ENCODE measurements at places on chromosomes 5 and 9.

DNA sequence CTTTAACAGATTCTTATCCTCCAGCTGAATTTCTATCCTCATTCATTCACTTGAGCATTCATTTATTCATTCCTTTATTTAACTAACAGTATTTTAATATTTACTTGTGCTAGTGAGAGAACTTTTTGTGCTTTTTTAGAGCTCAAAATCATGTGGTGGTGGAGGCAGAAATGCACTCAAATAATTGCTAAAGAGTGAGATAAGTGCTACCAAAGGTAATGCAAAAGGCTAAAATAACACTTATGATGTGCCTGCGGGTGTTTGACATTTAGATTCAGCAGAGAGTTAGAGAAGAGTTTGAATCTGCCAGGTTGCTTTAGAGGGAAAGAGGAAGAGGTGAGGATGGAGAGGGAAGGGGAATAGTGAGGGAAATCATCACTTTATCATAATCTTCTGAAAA, 431.5 kb upstream of the EDIL3 start:
- DNase-seq: no peak

DNA sequence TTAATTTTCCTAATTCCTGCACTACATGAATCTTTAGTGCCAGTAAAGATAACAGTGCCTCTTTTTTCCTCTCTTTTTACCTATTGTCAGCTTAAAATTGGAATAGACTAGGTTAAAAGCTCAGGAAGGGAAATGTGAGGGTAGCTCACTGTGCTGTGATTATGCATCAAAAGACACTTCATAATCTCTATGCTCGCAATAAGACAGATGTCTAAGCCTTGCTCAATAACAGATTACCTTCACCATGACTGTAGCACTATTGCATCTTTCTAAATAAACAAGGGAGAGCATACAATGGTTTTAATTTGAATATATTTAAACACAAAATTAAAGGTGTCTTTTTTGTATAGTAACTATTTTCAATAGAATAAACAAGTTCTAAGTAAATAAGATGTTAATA, 130.1 kb downstream of the FBN2 start:
- DNase-seq: no peak

- no peak for DNase-seq
Measured at GRCh38 chr9:113737517-113738271, 138.4 kb upstream of the ZNF618 start.

DNA sequence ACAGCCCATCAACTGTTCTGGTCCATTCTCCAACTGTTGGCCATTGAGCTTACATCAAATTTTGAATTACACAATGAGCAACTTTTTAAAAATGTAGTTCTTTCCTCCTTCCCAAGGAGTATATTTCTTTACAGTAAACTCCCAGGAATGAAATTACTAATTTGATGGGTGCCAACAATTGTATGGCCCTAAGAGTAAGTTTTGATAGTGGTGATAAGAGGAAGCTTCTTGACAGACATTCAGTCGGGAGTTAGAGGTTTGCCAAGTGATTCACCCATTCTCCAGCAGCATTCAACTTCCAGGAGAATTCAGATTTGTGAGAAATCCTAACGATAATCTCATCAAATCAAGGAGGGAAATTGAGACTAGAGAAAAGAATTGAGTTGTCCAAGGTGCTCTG, 579.9 kb downstream of the ACTL7B start:
- DNase-seq: no peak

- DNase-seq: no peak
Measured at GRCh38 chr5:100595812-100596173, 60.6 kb downstream of the FAM174A start.

DNA sequence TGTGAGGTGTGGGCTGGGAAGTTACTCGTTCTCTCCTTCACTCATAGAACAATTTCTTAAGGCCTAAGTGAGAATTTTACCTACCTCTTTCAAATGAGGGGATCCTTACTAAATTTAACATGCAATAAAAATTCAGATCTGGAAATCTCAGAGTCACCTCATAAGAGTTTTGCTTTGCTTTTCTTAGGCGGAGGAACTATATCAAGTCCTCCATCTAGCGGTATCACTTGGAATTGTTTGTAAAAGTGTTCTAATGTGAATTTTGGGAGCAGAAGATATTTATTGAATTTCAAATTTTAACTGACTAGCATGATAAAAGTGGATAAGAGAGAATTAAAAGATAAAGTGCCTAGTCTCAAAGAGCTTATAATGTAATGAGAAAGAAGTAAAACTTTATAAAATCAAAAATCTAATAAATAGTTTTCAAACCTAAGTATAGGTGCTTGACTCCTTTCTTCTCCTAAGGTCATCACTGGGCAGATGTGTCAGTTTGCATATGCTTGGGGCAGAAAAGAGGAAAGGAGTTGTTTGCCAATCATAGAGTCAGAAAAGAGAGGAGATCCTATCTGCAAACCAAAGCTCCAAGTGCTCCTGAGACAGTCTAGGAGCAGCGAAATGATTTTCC, 145.7 kb upstream of the DAB2 start:
- DNase-seq: no peak
